ENCODE measurements at places on chromosomes 4 and X. TPM values are rescaled to one million over a fixed set of nuclear protein-coding genes. Genes with fewer than 3 reads are reported as not detected.

DNA sequence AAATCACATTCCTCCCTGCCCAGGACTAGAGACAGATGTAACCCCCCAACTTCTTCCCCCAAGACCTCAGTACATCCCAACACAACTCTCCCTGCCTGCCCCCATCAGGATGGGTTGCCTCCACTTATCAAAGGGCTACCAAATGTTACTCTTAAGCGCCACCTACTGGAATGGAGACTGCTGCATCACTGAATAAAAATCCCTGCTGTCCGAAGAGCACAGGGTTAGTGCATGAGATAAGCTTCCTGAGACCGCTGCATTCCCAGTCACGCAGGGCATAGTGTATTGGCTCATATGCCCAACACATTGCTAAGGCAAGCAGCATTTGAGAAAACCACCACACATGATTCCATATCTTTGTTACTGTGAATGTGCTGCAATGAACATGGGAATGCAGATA, 544.5 kb downstream of the PPP4R3C start:
- no peak for DNase-seq

DNA sequence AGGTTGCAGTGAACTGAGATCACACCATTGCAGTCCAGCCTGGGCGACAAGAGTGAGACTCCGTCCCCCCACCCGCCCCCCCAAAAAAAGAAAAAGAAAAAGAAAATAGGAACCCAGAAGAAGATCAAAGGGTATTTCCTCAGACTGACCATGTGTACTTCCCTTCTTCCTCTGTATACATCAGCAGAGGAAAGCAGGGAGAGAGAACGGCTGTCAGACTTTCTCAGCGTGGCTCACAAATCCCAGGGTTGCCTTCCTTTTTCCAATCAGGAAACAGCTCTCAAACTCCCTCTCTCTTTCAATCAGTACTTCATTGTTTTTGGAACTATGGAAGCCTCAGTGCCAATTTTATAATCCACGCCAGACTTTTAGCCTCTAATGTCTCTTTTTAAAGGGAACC, 59.1 kb downstream of the CHRNA9 start:
- DNase-seq: no peak

DNA sequence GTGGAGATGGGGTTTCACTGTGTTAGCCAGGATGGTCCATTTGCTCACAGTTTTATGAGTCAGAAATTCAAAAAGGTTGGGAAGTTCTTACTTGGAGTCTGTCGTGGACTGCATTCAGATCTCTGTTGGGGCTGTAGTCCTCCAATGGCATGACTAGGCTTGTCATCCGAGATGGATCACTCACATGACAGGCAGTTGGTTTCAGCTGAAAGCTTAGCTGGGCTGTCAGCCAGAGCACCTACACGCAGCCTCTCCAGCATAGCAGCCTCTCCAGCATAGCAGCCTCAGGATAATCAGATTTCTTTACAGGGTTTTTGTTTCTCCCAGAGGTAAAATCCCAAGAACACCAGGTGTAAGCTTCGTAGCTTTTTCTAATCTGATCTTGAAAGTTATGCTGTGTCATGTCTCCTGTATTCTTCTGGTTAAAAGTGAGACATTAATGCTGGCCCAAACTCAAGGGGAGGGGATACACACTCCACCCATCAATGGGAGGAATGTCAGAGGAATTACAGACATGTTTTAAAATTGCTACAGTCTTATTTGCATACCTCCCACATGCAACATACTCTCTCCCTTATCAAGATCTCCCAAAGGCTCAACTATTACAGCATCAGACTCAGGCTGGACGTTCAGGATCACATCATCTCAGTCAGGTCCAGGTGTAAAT, 31.6 kb upstream of the SOD3 start:
- DNase-seq: no peak

DNA sequence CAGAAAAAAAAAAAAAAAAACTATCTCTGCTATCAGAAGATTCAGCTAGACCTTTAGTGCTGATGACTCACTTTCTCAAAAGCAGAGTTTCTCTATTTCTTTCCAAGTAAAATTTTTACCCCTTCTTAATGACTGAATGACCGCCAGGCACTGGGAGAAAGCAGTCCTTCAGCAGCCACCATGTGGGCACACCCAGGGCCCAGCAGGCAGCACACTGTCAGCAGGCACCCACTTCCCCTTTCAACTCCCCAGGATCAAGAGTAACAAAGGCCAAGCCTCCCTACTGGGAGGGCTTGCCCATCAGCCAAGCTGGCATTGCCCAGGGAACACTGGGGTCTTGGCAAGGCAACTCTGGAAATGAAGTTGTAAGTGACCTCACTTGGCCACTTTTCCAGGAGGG, 201.9 kb upstream of the MAMLD1 start:
- DNase-seq: no peak

DNA sequence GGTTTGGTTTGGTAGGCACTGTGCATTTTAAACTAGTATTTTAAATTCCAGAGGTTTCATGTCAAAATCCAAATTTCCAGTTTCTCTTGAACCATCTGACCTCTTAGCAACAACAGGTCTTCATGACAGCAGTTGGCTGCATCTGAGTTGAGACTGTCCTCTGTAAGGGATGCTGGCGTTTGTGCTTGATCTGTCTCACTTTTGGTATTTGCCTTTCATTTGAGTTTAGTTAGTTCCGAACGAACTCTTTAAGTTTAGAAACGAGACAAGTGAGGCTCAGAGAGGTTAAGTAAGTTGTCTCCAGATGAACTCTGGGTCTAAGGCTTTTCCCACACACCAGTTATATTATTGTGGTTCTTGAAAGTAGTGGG, 29.1 kb downstream of the SPARCL1 start:
- DNase-seq: no peak

GRCh38 chr4:176013476-176014247, 52.0 kb upstream of the WDR17 start:
- DNase-seq: no peak

GRCh38 chrX:97309487-97310116, 425.9 kb downstream of the RPA4 start:
- DNase-seq: no peak

DNA sequence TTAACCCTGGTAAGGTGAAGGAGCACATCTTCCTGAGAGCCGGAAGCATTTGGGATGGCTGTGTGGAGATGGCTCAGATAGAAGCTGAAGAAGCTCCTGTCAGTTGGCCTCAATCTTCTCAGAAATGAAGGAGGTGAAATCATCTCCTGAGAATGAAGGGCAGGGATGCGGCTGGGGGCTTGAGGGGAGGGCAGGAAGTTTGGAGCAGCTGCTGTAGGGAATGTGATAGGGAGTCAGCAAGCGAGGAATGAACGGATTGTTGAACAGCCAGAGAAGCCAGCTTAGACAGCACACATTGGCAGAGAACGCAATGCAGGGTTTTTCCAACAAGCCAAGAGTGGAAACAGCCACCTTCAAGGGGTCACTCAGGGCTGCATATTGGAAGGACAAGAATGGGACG, 10.0 kb downstream of the KCNE5 start:
- no peak for DNase-seq

DNA sequence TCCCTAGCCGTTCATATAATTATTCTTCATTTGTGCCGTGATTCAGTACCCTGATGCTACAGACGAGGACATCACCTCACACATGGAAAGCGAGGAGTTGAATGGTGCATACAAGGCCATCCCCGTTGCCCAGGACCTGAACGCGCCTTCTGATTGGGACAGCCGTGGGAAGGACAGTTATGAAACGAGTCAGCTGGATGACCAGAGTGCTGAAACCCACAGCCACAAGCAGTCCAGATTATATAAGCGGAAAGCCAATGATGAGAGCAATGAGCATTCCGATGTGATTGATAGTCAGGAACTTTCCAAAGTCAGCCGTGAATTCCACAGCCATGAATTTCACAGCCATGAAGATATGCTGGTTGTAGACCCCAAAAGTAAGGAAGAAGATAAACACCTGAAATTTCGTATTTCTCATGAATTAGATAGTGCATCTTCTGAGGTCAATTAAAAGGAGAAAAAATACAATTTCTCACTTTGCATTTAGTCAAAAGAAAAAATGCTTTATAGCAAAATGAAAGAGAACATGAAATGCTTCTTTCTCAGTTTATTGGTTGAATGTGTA, 7.0 kb downstream of the SPP1 start:
- no peak for DNase-seq

DNA sequence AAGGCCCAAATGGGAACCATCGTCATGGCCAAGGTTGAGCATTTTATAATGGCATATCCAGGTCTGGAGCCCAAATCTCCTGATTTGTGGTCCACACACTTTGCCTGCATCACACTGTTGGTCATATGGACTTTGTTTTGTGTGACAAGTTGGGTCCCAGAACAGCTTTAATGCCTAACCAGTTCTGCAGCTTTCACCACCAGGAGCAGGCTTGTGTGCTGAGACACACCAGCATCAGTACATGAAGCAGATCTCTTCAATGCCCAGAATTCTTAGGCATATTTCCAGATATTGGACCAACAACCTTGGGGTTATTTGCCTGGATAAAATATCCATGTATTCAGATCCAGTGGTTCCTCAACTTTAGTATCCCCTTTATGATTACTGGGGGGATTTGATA, 371.3 kb downstream of the FBXW7 start:
- DNase-seq: no peak

DNA sequence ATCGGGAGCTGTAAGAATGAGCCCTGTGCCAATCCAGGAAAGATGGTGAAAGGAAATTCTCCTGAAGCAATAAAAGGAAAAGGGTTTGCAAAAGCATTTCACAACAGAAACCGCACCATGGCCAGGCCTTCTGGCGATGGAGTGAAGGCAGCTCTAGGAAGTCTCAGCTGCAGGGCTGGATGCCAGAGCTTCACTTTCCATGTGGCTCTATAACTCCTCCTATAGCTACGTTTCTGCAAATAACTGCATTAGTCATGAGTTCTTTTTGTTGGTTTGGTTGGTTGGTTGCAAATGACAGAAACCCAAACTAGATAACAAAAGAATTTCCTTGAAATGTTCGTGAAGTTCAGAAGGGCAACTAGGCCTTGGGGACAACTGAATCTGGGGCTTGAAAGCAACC, 84.6 kb downstream of the RELL1 start:
- no peak for DNase-seq

DNA sequence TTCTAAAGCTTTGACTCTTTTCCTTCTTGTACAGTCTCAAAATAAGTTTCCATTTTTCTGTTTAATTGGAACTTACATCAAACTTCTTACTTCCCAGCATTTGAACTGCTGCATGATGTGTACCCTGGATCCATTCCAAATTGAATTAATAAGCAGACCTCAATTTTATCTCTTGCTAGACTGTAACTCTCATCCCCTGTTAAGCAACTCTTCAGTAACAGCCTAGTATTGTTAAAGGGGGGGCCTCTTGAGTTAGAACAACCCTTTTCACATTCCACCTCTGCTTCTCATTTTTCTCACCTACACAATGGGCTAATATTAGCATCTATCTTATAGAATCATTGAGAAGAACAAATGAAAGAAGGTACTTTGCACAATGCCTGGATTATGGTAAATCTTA, 169.4 kb downstream of the IL1RAPL1 start:
- no peak for DNase-seq

- no peak for DNase-seq
Observed at GRCh38 chr4:55296096-55296495, 49.9 kb upstream of the SRD5A3 start.

DNA sequence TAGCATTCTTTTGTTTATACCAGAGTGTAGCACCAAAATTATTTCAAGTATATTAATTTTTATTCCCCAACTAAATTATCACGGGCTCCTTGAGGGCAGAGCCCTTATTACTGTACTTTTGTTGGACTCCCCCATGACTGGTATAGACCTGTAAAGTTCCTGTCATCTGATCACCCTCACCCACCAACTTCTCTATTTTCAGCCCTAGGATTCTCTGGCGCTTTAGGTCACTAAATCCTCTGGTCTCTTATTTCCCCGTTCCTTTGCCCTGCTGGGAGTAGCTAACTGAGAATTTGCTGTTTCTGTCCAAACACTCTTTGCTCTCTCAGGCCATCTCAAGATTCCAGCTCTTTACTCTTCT, 3.2 kb upstream of the XKRX start:
- no peak for DNase-seq

- DNase-seq: no peak
Observed at GRCh38 chrX:63349307-63349706, 1.8 kb downstream of the SPIN4 start.

DNA sequence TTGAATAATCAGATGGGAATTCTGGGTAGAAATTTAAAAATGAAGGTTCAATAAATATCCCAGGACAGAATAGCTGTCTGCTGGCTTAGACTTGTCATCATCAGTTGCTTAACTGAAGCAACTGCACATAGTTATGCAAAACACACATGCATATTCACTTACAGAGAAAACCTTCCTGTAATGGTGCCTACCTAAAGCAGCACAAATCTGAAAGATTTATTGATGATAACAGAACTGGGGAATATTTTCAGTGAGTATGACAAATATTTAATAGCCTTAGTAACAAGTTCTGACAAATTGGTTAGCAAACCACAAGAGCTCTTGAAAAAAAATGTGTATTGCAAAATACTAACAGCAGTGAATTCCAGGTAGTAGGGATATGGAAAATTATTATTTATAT, 606.8 kb upstream of the BOD1L1 start:
- DNase-seq: no peak

- no peak for DNase-seq
Observed at GRCh38 chr4:35963383-35963782, 280.9 kb downstream of the ARAP2 start.

GRCh38 chrX:38004046-38004445, 2.3 kb upstream of the SYTL5 start:
- no peak for DNase-seq

DNA sequence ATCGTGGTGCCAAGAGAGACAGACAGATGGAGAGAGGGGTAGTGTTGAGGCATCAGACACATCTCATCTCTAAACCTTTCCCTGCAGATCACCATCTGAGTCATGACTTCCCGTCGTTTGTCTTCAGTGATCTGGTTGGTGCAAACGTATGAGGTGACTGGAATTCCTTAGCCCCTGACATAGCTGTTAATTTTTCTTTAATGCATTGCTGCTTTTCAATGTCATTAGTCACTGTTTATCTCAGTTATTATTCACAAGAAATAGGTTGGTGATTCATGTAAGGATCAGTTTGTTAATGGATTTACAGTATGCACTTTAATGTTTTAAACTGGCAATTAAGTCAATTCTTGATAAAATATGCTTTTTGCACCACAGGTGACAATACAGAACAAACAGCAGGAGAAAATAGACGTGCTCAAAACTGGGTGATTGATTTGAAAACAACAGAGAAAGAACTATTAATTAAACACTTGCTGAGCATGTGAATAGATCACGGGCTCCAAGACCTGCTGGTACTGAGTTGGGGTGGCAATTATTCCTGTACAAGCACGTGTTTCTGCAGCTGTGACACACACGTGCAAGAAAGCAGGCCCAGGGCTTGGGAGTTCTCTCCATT, 1.3 kb upstream of the TMEM154 start:
- DNase-seq: no peak

- no peak for DNase-seq
Observed at GRCh38 chrX:109533005-109533404, 3.6 kb upstream of the NXT2 start.

CTAG1A gene
- total RNA-seq: not detected

FATE1 gene
- not detected for total RNA-seq

GLRB gene
- 3.3 TPM for total RNA-seq

FGF13 gene
- total RNA-seq: 8.7 TPM

NSUN7 gene
- total RNA-seq: 1.7 TPM

Measured in mesenteric fat pad (tissue), 1 donor.